ENCODE measurements at places on chromosomes 3 and 15. TPM values are rescaled to one million over a fixed set of nuclear protein-coding genes. Genes with fewer than 3 reads are reported as not detected.

HRG gene
- total RNA-seq, result not detected

USP13 gene
- 4.9 TPM for total RNA-seq

ARHGEF26 gene
- total RNA-seq, result 0.12 TPM

SH2D7 gene
- total RNA-seq, result not detected

PFN2 gene
- 198 TPM for total RNA-seq

Data from smooth muscle cell of the coronary artery (primary cell).